ENCODE measurements at places on chromosomes 3 and 15. TPM values are rescaled to one million over a fixed set of nuclear protein-coding genes. Genes with fewer than 3 reads are reported as not detected.

DNA sequence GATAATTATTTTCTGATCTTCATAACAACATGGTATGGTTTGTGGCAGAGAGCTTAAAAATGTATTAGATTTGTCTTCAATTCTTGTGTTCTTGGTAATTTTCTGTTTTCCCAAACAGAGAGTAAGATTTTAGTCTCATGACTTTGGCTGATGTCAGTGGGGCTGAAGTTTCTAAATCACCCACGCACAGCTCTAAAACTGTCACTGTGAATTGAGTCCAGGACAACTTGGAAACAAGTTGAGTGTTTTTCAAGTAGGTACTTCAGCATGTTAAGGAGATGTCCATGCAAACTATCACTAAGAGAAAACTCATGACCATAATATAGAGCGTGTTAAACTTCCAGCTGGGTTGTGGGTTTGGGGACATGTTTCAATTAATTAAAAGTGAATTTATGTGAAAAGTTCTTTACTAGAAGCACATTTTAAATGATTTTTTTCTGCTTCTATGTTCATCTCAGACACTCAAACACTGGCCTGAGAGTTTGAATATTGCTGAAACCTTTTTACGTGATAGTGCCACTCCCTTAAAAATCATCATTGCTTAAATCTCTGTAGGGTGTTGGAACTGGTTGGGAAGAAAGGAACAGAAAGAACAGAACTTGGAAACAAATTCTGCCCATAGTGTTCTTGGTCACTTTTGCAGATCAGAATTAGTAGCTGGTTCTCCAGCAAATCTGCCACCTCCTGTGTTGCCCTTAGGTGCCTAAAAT is 89.8 kb downstream of the KLHL25 start:
- no peak for DNase-seq

- DNase-seq = no peak
Measured at GRCh38 chr15:39657668-39658067, 76.8 kb downstream of the THBS1 start.

- DNase-seq = no peak
Measured at GRCh38 chr3:170488802-170489201, 70.1 kb downstream of the CLDN11 start.

GRCh38 chr3:11634081-11634635 is 9.6 kb downstream of the VGLL4 start:
- no peak for DNase-seq

GRCh38 chr15:78177447-78177873 is 28.3 kb downstream of the IDH3A start:
- peak; percentile 51 for DNase-seq

DNA sequence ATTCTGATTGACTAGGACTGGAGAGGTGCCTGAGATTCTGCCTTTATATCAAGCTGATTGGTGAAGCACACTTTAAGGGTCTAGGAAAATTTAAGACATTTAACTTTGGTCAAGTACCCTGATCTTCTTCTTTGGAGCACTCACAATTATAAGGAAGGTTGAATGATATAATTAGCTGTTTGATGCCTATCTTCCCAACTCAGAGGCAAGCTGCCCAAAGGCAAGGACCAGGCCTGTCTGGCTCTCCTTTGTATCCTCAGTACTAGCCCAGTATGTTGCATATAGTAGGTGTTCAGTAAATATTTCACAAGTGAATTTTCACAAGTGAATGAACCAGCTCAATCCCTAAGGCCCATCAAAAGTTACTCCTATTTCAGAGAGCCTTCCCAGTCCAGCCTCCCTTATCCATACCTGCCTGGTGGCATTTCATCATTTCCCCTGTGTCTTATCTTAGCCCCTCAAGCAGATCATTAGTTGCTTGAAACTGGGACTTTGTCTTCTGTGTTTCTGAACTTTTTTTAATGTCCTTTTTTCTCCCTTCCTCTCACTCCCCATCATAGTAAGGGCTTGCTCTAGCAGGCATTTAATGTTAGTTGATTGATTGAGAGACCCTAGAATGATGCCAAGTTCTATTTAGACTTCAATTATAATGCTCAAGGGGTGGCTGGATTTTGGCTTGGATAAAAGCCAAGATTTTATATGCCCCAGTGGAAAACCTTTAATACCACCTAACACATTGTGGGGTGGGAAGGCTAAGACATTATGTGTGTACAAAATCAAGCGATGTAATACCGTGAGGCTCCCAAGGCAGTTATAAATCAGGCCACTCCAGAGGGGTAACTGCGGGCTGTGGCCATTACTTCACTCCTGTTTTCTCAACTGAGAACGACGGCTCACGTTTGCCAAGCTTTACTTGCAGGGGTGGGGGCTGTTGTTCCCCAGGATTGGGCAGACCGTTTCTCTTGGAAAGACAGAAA is 43.2 kb upstream of the BOC start:
- no peak for DNase-seq

- DNase-seq = no peak
Measured at GRCh38 chr3:98596541-98597500, 3.4 kb upstream of the CPOX start.

DNA sequence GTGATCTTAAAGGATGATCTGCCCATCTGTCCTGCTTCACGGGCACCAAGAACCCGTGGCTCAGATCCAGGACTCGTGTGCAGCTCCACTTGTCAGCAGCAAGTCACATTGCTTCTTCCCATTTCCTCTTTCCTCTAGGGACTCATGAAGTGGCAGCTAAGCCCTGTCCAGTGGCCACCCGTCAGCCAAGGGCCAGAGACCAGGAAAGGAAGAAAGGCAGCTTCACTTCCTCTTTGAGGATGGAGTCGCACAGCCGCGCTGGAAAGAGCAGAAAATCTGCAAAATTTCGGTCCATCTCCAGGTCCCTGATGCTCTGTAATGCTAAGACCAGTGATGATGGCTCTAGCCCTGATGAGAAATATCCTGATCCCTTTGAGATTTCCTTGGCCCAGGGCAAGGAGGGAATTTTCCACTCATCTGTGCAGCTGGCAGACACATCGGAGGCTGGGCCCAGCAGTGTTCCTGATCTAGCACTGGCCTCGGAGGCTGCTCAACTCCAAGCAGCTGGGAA is 28.5 kb downstream of the IL16 start:
- DNase-seq = peak; percentile 25

DNA sequence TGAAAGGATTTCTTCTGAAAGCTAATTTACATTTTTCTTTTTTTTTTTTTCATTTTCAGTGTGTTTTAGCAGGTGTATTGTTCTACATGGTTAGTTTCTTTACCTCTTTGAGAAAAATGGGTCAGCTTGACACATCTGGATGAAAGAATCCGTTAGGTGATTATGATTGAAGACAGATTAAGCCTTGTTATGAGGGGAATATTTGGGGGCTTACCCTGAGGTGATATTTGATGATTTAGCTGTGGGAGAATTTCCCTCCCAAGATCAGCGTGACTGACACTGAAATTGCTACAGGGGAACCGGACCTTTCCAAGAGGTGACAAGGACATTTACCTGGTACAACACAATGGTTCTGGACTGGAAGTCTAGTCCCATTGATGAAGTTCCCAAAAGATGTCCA is 147.5 kb downstream of the NFKBIZ start:
- no peak for DNase-seq

- peak; percentile 9 for DNase-seq
Measured at GRCh38 chr3:3798631-3799113, 559 bp upstream of the LRRN1 start.

DNA sequence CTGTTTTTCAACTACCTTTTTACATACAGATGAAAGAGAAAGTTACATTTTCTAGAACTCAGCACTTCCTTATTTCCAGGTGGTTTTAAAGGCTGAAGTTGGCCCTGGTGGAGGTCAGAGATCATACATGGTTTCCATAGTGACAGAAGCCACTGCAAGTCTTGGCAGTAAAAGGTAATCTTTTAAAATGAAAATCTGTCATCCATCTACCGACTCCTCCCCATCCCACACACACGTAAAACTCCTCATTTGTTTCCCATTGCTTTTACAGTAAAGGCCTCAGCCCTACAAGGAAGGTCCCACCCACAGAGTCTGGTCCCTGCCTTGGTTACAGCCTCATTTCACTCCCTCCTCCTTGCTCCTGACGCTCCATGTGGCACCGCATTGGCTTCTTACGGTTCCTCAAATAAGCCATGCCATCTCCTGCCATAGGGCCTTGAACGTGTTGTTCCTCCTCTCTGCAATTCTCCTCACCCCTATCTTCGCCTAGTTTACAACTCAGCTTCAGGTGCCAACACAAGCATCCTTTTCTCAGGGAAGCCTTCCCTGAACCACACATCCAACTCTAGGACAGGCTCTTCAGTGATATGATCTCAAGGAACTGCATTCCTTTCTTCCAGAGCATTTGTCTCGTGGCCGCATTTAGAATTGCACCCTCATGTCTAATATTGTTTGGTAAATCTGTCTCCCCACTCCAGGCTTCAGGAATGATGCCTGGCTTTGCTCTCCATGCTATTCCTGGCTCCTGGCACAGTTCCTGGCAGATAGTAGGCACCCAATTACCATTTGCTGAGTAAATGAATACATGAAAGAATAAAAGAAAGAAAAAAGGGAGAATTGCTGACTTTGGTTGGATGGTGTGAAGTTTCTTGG is 2.6 kb downstream of the CYP19A1 start:
- DNase-seq = no peak

GRCh38 chr3:179958143-179958542 is 78.6 kb downstream of the PEX5L start:
- no peak for DNase-seq

DNA sequence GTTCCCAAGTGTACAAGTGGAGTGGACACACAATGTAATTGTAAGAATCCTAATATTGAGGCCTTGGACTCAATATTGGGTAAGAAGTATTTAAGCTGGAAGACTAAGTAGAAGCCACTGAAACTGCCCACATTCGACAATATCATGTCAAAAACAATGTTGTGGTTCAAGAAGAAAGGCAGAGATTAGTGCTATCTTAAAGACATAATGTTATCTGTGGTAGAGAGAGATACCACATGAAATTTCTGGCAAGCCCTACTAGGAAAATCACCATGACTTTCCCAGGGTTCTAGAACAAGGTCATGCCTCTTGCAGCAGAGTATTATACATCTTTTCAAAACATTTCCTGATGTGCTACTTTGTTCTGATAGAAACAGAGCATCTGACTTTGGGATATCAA is 192.6 kb downstream of the RAP2B start:
- no peak for DNase-seq

DNA sequence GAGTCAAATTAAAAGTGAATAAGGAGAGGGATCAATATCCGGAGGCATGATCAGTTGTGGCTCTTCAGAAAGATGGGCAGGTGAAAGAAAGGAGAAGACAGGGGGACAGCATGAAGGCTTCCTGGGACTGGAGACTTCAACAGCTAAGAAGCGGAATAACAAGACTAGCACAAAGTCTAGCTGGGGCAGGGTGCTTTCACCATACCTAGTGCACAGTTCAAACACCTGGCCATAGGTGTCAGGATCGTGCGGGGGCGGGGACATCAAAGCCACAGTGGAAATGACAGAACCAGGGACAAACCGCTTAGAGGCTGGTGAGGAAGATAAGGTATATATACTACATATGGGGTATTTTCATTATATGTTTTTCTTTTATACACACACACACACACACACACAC is 66.2 kb upstream of the FOXP1 start:
- no peak for DNase-seq

DNA sequence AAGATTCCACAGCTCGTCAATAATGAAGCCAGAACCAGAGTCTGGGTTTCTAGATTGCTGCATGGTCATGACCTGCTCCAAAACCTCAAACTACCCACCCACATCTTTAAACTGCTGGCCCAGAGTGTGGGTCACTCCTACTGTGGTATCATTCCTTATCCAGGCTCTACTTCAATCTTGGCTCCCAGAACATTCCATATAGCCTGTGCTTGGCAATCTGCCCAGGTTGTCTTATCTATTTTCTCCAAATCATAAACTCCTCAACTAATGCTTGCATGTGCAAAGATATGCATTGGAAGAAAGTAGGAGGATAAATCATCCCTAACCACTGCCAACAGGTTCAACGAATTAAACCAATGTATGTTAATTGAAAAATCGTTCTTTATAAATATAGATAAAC is 169.7 kb downstream of the ANXA2 start:
- no peak for DNase-seq

DNA sequence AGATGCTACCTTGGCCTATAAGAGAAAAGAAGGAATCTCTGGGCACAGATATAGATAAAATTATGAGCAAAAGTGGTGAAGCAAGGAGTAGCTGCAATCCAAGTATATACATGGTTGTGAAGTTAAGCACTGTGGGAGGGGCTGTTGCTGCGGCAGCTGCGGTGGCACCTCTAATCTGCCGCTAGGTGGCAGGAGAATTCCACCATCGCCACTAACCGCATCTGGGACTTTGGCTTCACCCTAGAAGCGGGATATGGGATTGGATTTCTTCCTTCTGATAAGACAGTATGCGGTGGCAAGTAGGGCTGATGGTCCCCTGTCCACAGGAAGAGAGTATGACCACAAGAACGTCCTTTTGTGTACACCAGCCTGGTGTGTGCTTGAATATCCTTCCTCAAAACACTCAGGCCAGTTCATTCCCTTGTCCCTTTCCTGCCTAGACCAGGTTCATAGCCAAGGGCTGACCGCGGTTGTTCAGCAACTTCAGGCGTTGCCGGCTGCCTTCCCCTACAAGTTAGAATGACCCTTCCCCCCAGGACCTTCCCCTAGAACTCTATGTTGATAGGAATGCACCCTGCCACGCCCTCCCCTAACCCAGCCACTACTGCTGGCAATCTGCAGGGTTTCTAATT is 5.1 kb downstream of the MAGEL2 start:
- DNase-seq = peak; percentile 61

GRCh38 chr3:25748189-25748588 is 35.1 kb downstream of the NGLY1 start:
- DNase-seq = no peak

GRCh38 chr15:70111203-70112073 is 13.7 kb upstream of the TLE3 start:
- peak; percentile 76 for DNase-seq

GRCh38 chr3:38563070-38563885 is 67.1 kb downstream of the EXOG start:
- DNase-seq = no peak

GRCh38 chr15:76353023-76353577 is 16.5 kb downstream of the ISL2 start:
- no peak for DNase-seq

DNA sequence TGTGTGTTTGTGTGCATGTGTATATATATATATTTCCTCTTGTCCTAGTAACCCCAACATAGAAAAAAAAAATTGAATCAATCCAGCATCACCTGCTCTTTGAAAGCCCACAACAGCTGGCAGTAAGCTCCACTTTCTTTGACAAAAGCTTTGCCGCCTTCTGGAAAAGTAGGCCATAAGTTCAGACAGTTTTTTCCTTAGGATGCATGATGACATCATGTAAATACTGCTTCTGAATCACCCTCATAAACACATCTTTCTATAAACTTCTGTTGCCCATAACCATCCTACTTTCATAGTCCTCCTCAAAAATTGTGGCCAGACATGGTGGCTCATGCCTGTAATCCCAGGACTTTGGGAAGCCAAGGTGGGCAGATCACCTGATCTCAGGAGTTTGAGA is 67.4 kb downstream of the CSNK1G1 start:
- no peak for DNase-seq

Gene KLHL6
- total RNA-seq = 3.4 TPM

Gene HYAL1
- total RNA-seq = 3.8 TPM

Gene ZMYND10
- not detected for total RNA-seq

Gene CCR2
- total RNA-seq = not detected

Gene SNTN
- not detected for total RNA-seq

Gene ISL2
- total RNA-seq = 1.3 TPM

Gene FBXW12
- total RNA-seq = not detected

Gene PROS1
- total RNA-seq = 2.2 TPM

Gene TGM4
- not detected for total RNA-seq

Gene TPRG1
- not detected for total RNA-seq

Gene SPESP1
- total RNA-seq = 1.5 TPM

Gene TTC21A
- 101 TPM for total RNA-seq

Measured in transverse colon (tissue), 4 donors.